ENCODE measurements at places on chromosomes 7 and 10.

DNA sequence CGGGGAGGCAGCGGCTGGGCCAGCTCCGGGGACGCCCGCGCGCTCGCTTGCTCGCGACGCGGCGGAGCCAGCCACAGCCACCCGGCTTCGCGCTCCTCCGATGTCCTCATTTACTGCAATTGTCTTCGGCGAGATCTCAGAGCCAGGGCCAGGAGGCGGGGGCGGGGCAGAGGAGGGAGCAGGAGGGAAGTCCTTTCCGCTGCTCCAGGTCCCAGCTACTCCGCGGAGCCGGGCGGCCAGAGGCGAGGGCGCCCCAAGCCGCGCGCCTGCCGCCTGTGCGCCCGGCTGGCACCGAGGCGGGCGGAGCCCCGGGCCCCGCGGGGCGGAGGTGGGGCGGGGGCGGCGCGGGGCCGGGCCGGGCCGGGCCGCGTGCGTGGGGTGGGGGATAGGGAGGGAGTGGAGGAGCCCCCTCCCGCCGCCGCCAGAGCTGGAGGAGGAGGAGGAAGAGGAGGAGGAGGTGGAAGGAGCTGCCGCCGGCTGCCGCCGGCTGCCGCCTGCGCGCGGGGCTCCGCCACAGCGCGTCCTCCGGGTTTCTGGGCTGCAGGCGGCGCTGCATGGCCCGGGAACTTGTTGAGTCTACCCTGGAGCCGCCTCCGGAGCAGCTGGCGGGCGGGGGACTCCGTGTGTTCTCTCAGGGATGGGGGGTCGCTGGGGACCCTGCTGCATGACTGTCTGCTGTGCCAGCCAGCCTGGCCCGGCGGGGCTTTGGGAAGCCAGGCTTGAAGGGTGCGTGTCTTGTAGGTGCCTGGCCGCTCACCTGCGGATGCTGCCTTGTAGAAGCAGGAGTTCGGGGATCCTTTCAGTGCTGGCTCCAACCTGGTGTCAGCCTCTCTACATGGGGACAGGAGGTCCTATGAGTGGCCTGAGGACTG lies at the start of gene INSYN2A:
Gene INSYN2A (minus strand): TSS at position 310 of the 872 bp plus-strand sequence. CDS start 20,196 bp downstream, outside the sequence.
- DNase-seq: peak; percentile 76

DNA sequence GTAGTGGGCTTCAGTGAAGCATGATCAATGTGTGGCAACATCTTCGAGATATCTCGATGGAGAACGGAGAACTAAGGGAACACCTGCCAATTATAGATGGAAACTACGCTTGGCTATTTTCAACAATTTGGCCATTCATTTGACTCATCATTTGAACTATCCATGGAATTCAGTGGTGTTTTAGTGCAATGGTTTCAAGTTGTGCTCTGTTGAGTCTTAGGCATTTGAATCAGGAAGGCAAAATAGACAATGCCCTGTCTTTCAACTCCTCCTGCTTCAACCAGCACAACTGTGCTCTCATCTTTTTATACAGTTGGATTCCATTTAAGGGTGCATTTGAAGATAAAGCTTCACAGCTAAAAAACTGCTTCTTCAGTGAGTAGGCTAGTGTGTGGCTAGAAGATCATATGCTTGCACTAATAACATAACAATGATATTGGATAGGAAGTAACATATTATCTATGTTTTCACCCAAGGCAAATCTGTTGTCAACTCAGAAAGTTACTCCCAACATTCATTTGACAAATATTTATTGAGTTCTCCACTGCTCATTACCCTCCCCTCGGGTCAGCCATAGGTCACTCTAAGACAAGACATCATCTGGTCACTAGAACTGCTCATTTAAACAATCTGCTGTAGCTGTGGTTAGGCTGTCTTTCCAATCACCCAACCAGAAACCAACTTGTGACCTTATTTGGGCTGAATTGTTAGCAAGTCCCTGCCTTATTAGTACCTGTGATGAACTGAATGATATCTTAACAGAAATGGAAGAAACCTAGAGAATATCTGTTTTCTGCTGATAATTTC lies 314.1 kb upstream of the SP4 start:
- DNase-seq: no peak

GRCh38 chr10:13168781-13169180 lies 7.4 kb downstream of the MCM10 start:
- DNase-seq: no peak

DNA sequence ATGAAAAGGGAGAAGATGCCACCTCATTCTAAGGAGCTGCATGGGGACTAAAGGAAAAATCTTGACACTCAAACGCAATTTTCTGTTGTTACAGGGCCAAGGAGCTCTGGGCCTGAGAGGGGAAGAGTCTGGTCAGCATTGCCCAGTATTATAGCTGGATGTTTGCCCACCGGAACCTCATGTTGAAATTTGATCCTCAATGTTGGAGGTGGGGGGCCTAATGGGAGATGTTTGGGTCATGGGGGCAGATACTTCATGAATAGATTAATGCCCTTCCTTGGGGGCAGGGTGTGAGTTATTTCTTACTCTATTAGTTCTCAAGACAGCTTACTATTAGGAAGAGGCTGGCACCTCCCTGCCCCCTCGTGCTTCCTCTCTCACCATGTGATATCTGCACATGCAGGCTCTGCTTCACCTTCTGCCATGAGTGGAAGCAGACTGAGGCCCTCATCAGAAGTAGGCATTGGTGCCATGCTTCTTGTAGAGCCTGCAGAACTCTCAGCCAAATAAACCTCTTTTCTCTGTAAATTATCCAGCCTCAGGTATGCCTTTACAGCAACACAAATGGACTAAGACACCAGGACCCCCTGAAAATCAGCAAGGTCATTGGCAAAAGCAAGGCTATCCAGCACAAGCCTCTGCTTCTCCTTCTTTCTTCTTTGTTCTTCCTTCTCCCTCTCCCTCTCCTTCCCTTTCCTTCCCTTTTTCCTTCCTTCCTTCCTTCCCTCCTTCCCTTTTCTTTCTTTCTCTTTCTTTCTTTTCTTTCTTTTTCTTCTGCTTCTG lies 15.1 kb downstream of the GCK start:
- DNase-seq: no peak

- DNase-seq: peak; percentile 28
These were observed 46.0 kb downstream of the ATAD1 start for GRCh38 chr10:87771871-87772500.

- DNase-seq: no peak
These were observed 22.2 kb upstream of the BMPER start for GRCh38 chr7:33882950-33883670.

GRCh38 chr10:127715249-127715648 lies 21.7 kb upstream of the FOXI2 start:
- peak; percentile 62 for DNase-seq

- no peak for DNase-seq
These were observed 80.9 kb upstream of the APBB1IP start for GRCh38 chr10:26357203-26357602.

DNA sequence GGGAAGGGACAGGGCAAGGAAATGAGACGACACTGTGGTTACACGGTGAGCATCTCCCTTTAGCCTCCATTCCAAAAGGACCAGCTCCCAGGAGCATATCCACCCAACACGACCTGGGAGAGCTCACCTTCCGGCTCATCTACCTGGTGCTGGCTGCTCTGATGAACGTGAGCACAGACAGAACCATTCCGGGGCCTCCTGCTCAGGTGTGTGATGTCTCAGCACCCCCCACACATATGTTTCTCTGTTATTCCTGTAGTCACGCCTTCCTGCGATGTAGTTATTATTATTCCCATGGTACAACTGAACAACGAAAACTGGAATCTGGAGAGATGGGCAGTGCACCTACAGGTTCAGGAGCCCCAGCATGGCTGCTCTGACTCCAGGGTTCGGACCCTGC lies 20.5 kb upstream of the GPR26 start:
- no peak for DNase-seq

DNA sequence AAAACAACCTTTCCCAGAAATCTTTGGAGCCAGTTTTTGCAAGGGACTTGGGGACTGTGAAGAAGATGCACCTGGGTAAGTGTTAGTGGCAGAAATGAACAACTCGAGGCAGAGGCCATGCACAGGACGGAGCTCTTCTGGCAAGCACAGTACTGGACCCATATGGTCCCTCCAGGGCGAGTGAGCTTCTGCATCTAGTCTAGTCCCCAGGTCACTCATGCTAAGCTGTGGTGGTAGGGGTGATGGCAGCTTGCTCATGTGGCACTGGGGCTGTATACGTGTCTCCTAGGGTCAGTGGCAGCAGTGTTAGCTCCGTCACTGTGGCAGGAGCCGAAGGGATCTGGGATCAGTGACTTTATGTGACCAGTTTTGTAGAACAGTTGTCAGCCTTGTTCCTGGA lies 9.3 kb upstream of the LRRC61 start:
- DNase-seq: no peak

DNA sequence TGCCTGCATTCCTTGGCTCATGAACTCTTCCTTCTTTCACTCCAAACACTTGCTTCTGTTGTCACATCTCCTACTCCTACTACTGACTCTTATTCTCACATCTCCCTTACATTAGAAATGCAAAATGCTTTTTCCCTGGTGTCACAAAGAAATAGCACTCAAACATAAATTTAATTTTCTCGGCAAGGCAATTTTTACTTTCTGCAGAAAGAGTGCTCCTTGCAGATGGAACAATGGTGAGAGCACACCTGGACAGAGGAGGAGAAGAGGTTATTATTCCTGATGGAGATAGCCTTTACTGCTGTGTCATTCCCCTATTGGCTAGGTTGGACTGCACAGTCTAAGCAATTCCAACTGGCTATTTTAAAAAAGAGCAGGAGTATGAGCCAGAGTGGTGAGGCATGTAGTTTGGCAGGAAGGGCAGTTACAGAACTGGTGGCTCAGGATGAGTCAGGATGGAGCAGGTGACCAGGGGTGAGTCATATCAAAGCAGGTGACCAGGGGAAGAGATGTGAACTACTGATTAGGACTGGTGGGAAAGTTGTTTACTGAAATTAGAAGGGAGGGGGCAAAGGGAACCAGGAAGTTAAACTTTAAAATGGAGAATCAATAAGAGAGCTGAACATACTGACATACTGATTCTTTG lies 52.9 kb downstream of the CYP2C9 start:
- no peak for DNase-seq

GRCh38 chr7:1667566-1668395 lies 2.3 kb upstream of the ELFN1 start:
- DNase-seq: peak; percentile 60

GRCh38 chr10:23408330-23408976 lies 30.4 kb upstream of the OTUD1 start:
- peak; percentile 50 for DNase-seq

GRCh38 chr10:94489976-94490788 lies 55.4 kb upstream of the HELLS start:
- DNase-seq: no peak

- peak; percentile 84 for DNase-seq
These were observed 201.0 kb upstream of the IMMP2L start for GRCh38 chr7:111763221-111763801.
